Body of pancreas (tissue), 4 donors: ENCODE measurements at places on chromosomes 16 and 17. TPM values are rescaled to one million over a fixed set of nuclear protein-coding genes. Genes with fewer than 3 reads are reported as not detected.

The FMNL1 gene
- total RNA-seq = 4.0 TPM

The WNK4 gene
- not detected for total RNA-seq

The OXLD1 gene
- total RNA-seq = 18.1 TPM

The PERCC1 gene
- total RNA-seq = not detected

The TMEM92 gene
- not detected for total RNA-seq

The WWP2 gene
- 34.8 TPM for total RNA-seq

The KRT33B gene
- total RNA-seq = not detected

The TBX21 gene
- not detected for total RNA-seq

The VPS9D1 gene
- 3.6 TPM for total RNA-seq

The ZG16 gene
- total RNA-seq = 0.26 TPM

The TMEM170A gene
- total RNA-seq = 17.1 TPM

The SRCIN1 gene
- 11.2 TPM for total RNA-seq

The SLC12A4 gene
- total RNA-seq = 61.3 TPM

The ZFHX3 gene
- 24.6 TPM for total RNA-seq

The EVI2B gene
- total RNA-seq = 0.99 TPM

The CYB5B gene
- 8.2 TPM for total RNA-seq
